ENCODE measurements at places on chromosomes 13 and 19.
A peak's percentile ranks its signal among the peaks of the same experiment; 100 is the strongest.

DNA sequence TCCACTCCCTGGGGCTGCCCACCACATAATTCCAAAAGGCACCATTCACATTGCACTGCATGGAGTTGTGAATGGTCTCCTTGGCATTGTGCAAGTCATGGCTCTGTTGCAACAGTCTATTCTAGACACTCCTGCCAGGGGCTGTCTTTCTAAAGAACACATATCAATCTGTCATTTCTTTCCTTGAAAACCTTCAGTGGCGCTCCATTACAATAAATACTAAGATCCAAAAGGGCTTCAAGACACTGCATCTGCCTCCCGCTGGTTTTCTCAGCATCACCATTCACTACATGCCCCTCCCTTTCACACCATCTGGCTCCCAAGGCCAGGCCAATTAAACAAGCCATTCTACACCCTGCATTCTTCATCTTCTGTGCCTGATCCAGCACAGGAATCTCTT, 32.2 kb upstream of the TM9SF2 start:
- DNase-seq, result no peak

GRCh38 chr13:25771641-25772478, 280.0 kb downstream of the SHISA2 start:
- no peak for DNase-seq

DNA sequence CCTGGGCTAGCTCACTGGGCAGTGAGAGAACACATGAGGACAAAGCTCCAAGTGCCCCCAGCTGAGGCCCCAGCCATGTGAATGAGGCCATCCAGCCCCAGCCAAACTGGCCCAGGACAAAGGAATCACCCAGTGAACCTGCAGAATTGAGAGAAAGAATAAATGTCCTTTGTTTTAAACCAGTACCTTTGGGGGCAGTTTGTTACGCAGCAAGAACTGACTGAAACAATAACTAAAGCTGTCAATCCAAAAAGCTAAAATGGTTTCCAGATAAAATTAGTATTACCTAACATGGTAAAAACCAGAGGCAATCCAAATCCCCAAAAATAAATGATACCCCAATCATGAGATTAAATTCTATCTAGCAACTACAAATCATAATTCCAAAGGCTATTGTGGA, 69.6 kb downstream of the ZNF557 start:
- DNase-seq, result no peak

DNA sequence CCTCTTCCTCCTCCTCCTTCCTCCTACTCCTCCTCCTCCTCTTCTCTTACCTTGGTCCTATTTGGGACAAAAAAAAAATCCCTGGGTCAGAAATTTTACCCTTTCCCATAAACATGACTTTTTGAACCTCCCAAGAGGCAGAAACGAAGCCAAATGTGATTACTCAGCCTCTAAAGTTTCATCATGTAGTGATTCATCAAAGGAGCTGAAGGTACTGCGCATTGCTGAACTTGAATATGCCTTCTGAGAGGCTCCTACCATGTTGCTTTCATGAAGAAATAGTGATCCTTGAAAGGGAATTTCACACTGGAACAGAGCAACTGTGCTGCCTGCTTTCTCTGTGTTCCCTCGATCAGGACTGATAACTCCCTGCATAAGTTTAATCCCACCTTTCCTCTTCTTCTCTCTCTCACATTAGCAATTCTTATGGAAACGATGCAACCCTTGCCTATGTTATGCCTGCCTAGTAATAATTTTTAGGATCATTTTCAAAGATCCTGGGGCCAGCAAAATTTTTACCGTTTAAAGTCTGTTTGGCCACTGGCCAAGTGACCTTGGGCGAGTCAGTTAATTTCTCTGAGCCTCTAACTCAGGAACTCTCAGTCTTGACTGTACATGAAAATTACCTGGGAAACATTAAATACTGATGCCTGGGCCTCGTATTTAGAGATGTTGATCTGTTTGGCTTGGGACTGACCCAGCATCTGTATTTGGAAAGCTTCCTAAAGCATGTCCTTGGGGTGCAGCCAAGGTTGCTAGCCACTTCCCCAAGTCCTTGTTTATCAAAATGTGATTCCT, 149.5 kb downstream of the DCT start:
- no peak for DNase-seq

DNA sequence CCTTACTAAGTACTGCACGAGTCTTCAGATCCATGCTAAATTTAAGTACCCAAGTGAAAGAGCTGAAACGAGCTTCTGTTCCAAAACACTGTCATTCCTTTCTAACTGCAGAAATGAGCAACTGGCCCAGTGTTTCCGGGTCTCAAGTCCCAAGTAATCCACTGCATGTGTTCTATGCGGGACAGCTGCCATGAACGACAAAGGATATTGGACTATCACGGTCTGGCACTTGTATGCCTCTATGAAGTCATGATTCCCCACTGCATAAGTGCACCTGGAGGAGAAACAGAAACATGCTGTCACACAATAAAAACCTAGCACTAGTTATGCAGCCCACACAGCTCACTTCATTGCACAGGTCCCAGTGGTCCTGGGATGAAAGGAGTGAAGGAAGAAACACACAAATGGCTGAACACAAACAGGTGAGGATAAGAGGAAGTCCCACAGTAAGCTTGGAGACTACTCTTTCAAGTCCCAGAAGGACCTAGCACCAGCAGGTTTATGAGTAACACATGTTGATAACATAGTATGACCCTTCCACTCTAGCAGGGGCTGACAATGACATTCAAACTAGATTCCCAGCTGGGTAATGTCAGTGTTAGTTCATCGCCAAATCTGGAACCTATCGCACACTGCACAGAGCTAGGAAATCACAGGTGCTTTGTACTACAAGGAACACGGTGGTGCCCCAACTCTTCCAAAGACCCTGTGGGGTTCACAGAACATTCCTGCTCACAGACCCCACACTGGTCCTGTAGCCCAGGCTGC, 11.3 kb downstream of the PCID2 start:
- no peak for DNase-seq

DNA sequence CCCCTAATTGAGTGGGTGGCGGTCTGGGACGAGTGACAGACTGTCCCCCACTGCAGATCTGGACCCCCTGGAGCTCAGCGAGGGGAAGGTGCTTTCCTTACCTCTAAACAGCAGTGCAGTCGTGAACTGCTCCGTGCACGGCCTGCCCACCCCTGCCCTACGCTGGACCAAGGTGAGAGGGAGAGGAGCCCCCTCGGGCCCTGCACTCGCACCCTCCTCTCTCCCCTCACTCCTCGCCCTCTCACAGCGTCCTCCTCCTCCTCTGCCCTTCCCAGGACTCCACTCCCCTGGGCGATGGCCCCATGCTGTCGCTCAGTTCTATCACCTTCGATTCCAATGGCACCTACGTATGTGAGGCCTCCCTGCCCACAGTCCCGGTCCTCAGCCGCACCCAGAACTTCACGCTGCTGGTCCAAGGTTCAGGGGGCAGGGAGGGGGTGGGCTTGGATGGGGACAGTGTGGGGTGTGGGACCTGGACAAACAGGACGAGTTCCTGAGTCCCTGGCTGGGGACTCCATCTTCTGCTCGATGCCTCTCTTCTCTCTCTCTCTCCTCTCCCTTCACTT, 9.6 kb downstream of the BCAM start:
- DNase-seq, result no peak

DNA sequence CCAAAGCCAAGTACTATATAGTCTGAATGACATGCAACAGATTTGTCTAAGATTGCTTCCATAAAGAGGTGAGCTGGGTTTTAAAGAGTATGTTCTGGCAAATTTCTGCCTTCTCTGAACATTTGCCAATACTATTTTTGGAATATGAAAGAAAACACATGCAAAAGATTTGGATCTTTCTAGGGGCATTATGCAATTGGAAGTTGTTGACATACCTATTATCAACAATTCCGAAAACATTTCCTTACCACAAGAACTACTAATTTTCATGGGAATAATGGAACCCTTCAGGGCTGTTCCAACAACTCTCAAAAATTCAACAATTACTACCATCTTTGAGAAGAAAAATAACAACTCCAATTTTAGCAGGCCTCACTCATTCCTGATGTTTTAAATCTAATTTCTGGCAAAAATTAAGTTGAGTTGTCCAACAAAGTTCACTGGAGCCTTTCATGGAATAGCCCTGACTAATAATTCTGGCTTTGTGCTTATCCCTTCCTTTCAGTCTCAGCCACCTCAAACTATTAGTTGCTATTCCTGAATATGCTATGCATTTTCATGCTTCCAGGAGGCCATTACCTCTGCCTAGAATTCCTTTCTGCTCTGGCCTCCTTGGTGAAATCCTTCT, 250.0 kb downstream of the RGCC start:
- no peak for DNase-seq

- DNase-seq, result no peak
These were observed 752 bp downstream of the PDCD5 start for GRCh38 chr19:32581705-32582179.

- DNase-seq, result no peak
These were observed 73.5 kb downstream of the ANKRD10 start for GRCh38 chr13:110841406-110841805.

- no peak for DNase-seq
These were observed 7.6 kb downstream of the F2RL3 start for GRCh38 chr19:16896146-16897028.

DNA sequence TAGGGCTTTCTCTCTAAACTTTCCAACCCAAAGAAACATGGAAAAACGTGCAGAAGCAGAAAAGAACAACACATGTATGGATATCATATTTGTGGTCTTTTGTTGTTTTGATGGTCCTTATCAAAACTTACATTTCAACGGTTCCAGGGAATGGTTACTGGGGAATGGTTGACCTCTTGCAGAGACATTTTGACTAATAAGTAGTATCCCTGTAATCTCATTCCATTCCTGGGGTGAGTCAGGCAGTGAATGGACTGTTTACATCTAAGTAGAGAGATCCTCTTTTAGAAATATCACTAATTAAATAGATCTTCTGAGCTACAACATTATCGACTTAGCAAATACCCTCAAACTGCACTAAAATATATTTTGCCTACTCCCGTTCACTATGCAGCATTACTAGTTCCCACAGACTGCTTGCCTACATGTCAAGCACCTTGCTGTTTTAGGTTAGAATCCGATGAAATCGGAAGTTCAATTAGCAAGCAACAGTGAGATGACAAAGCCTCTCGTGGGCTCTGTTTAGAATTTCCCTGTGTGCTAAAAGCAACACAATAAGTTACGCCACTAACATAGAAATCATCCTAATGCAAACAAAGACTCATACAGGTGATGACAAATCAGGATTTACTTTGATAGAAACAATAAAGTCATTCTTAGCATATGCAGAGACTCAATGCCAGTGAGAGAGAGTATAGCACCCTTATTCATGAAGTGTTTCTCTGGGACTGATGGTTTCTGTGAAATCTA, 797.7 kb upstream of the ARGLU1 start:
- DNase-seq, result no peak

GRCh38 chr13:90824032-90824431, 523.5 kb upstream of the MIR17HG start:
- no peak for DNase-seq

DNA sequence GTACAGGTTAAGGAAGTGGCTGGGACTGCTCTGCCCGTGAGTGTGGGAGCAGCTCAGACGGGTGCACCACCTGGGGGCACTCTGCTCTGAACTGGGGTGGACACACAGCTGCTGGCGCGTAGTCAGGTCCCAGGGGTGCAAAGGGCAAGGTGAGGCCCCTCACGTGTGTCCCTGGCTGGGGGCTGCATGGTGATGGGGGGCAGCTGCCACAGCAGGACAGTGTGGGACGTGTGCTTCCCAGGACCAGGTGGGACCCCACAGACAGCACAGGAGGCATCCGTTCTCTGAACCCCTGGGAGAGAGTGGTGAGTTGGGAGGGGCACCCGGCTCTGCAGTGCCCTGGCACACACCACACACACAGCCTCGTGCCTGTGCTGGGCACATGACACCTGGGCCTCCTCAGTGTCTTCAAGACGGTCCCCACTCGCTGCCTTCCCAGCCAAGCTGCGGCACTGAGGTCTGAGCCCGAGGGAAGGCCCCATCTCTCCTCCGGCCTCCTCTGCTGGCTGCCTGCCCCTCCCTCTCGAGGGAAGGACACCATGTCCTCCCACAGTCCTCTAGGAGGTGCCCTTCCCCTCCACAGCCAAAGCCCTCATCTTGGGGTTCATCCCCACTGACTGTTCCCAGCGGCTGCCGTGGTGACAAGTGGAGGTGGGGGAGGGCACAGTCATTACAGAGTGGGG, 24.7 kb downstream of the CILP2 start:
- no peak for DNase-seq

GRCh38 chr13:103044056-103044455, 22.2 kb downstream of the SLC10A2 start:
- peak; percentile 61 for DNase-seq

GRCh38 chr13:78409172-78409571, 194.2 kb downstream of the POU4F1 start:
- no peak for DNase-seq

DNA sequence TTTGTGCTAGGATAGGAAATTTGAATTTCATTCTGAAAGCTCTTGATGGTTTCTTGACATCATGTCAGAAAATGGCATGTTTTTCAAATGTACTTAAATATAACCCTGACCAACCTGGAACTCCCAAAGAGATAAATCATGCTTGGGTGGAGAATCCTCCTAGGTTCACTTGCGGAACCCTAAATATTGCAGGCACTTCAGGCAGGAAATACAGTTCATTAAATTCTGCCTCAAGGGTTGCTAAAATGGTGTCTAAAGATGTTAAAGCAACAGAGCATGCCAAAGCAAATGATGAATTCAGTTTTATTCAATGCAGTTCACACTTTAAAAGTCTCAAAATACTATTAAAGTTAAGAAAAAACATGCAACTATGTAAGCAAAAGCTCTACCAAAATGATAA, 415.9 kb downstream of the SLITRK6 start:
- DNase-seq, result no peak

Measured in urinary bladder (tissue), 4 donors.